ENCODE measurements at places on chromosomes 4 and X.

- DNase-seq: no peak
Observed at GRCh38 chr4:60709061-60709460, 491.1 kb upstream of the ADGRL3 start.

DNA sequence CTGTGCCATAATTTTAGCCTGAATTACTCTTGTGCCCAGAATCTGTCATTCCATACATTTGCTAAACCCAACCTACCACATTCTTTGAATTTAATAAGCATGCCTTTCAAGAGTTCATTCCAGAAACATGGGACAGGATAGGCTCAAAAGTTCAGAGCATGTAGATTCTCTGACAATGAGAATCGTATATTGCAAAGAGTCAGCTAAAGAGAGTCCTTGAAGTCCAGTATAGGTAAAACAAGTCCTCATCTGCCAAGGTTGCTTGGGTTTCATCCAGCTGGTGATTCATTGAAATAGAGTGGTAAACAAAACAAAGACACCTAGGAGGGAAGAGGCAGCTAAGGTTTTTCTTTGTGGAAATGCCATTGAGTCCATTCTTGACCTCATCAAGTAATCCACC, 249.3 kb upstream of the DIPK2B start:
- no peak for DNase-seq

DNA sequence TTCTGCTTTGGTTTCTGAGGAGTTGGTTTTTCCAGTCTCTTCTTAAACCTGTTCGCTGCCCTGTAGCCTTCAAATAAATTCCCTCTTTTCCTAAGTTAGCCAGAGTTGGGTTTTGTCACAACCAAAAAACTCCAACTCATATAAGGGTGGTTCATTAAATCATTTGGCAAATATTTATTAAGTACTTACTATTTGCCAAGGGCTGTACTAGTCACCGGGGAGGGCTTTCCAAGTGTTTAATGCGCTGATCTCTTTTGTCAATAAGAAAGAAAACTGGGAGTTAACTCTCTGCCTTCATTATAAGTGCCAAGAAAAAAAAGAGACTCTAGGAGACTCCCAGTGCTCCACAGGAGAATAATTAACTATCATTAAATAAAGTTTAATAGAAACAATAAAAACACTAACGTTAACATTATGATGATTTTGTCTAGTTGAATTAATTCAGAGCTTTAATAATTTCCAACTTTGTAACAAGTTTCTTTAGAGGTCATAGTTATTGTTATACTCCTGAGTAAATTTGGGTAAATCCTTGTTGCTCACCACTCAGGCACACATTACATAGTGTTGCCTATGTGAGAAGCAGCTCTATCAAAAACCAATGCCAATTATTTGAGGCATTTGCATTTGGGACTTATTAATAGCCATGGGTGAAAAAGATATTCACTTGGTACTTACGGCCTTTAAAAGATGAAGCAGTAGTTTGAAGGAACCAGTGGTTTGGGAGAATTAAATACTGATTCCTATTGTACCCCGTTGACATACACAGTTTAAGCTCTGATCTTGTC, 122.5 kb upstream of the TEX13D start:
- no peak for DNase-seq

GRCh38 chr4:169167957-169168858, 102.5 kb downstream of the SH3RF1 start:
- DNase-seq: no peak

GRCh38 chr4:83369831-83370639, 35.4 kb upstream of the HPSE start:
- DNase-seq: no peak

DNA sequence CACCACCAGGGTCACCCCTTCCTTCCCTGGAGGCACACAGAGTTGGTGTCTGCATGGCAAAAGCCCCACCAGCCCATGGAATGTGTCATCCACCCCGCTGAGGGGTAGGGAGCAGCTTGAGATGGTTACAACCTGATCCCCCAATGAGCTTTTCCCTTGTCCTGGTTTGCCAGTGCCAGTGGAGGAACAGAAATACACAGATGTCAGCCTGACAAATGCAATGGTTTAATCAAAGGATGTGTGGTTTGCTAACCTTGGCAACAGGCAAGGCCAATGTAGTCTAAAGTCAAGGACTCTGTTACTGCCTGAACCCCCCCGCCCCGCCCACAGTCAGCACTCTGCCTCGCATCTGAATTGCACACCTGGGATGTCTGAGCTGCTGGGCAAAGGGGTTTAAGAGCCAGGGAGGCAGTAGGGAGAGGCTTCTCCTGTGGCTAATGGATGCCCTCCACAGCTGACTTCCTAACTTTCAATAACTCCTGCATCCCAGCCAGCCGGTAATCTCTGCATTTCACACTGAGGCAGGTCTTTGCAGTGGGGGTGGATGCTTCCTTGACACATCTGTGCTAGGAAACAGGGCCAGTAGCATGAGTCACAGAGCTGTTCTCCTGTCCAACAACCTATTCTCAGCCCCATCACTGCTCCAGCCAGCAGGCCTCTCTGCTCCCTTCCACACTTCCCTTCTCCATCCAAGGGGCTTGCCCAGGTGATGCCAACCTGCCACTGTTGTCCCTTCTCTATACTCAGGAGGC, 137.5 kb downstream of the AMMECR1 start:
- no peak for DNase-seq

- DNase-seq: no peak
Observed at GRCh38 chr4:26217481-26217880, 103.3 kb upstream of the RBPJ start.

GRCh38 chrX:39679497-39680157, 418.1 kb downstream of the BCOR start:
- no peak for DNase-seq

- DNase-seq: no peak
Observed at GRCh38 chrX:19624739-19625138, 109.4 kb upstream of the MAP3K15 start.

All from effector memory CD8-positive, alpha-beta T cell (primary cell).